Bronchial smooth muscle cell (primary cell): ENCODE measurements at places on chromosomes 11 and 22. TPM values are rescaled to one million over a fixed set of nuclear protein-coding genes. Genes with fewer than 3 reads are reported as not detected.

Gene OOSP4A
- total RNA-seq, result not detected in 2 replicates

Gene F2
- 0.16 TPM in 1 of 2 replicates, not detected in the other for total RNA-seq

Gene PRG2
- not detected in 2 replicates for total RNA-seq

Gene ASRGL1
- total RNA-seq, result 0.09 and 0.32 TPM in 2 replicates

Gene NXPE4
- total RNA-seq, result not detected in 2 replicates

Gene SMC1B
- not detected in 2 replicates for total RNA-seq

Gene SLC22A9
- total RNA-seq, result not detected in 2 replicates

Gene RAG1
- total RNA-seq, result 0.43 and 0.63 TPM in 2 replicates

Gene IFITM10
- 1.1 and 2.2 TPM in 2 replicates for total RNA-seq

Gene BAD
- 43.1 and 65.1 TPM in 2 replicates for total RNA-seq

Gene DCDC1
- 0.32 and 0.34 TPM in 2 replicates for total RNA-seq

Gene KCNC1
- under 0.01 TPM in 1 of 2 replicates, not detected in the other for total RNA-seq

Gene DKK3
- 441 and 695 TPM in 2 replicates for total RNA-seq

Gene APOL3
- total RNA-seq, result 18.4 and 26.5 TPM in 2 replicates

Gene P2RY6
- total RNA-seq, result not detected in 2 replicates

Gene PHOX2A
- not detected in 2 replicates for total RNA-seq

Gene OR8D4
- total RNA-seq, result not detected in 2 replicates

Gene KCNK7
- total RNA-seq, result 0.09 and 0.16 TPM in 2 replicates
